Astrocyte of the hippocampus (primary cell): ENCODE measurements at places on chromosomes 3 and 15.
A peak's percentile ranks its signal among the peaks of the same experiment; 100 is the strongest.

- DNase-seq, result peak; percentile 64
These were observed 74.8 kb downstream of the AQP9 start for GRCh38 chr15:58212909-58213526.

DNA sequence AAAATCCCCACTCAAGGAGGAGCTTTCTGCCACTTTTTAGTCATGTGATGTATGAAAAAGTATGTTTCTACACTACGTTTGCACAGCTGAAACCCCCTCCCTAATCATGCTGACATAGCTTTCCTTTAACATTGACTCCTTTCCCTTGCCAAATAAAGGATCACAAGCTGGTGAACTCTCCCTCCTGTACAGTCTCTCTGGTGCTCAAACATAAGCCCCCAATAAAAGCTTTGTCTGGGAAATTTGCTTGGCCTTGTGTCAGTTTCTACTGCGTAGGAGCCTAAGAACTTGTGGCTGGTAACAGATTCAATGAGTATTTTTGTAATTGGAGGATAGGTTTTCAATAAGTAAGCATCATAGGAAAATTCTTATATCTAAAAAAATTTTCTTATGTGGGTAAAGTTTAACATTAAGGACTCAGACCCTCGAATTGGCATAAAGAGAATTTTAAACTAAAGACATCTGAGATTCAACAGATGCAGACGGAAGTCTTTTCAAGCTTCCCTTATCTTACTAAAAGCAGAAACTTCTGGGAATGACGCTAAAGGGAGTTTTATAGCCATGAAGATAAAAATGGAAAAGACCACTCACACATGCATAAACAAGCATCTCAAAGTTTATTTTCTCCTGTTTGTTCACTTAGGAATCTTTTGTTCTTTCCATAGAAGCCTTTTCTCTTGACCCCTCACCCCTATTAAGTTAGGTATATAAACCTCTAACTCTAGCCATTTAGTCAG, 44.1 kb upstream of the P2RY1 start:
- no peak for DNase-seq

DNA sequence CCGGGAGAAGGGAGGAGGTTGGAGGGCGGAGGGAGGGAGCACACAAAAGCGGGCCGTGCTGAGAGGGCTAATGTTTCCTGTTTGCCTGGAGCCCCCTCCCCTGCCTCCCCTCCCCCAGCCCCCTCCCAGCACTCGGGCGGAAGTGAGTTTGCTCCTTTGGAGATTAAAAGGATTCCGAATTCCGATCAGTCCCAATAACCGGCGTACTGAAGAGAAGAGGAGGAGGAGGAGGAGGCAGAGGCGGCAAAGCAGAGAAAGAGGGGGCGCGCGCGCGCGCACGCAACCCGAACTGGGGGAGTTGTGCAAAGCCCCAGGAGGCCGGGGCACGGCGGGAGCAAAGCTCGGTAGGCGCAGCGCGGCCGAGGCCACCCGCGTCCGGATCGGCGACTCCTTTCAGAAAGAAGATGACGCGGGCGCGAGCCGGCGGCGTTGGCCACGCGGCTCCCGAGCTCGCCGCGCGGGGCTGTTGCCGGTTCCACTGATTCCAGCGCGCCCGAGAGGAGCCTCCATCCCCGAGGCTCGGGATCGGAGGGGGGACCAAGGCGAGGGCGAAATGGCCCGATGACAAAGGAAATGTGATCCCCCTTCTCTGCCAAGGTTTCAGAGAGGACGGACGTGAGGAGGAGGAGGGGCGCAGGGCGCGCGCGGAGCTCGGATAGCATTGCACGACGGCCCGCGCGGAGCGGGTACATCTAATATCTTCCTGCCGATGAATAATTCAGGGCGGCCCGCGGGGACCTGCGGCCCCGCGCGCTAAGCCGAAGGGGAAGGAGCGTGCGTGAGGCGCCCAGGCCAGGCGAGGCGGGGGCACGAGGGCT, 1.1 kb upstream of the TRIM71 start:
- DNase-seq, result peak; percentile 46

DNA sequence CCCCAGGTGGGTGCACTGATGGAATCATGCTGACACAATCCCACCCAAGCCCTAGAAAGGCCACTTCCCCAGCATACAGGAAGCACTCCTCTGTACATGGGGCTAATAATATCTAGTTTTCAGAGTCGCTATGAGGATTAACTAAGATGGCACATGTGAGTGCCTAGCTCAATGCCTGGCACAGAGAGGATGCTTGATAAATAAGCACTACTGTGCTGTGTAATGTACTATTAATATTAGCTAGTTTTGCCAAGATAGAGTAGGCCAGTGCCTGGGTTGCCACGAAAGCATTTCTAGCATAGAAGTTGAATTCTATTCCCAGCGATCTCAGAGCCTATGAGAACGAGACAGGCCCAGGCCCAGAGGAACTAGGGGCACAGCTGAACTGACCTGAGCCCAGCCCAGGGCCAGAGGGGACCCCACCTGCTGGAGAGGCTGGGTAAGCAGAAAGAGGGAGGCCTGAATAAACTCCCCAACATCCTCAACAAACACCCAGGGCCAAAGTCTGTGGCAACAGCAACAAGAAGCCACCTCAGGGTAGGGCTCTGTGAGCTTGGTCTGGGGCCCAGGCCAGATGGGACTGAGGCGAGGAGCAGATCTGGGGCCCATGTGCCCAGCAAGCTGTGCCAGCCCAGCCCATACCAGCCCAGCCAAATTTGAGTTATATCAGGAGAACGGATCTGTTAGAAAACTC, 7.6 kb upstream of the SEMA7A start:
- DNase-seq, result no peak

GRCh38 chr15:100050877-100051786, 290.6 kb downstream of the ADAMTS17 start:
- DNase-seq, result no peak

DNA sequence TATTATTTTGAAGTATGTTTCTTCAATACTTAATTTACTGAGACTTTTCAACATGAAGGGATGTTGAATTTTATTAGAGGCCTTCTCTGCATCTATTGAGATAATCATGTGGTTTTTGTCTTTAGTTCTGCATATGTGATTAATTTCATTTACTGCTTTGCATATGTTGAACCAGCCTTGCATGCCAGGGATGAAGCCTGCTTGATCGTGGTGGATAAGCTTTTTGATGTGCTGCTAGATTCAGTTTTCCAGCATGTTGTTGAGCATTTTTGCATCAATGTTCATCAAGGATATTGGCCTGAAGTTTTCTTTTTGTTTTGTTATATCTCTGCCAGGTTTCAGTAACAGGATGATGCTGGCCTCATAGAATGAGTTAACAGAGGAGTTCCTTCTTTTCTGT, 134.4 kb downstream of the RSRC1 start:
- no peak for DNase-seq

GRCh38 chr15:58154769-58155168, 16.6 kb downstream of the AQP9 start:
- DNase-seq, result no peak

- DNase-seq, result no peak
These were observed 159.1 kb upstream of the EOMES start for GRCh38 chr3:27880969-27881892.
